ENCODE measurements at places on chromosomes 1 and 21. TPM values are rescaled to one million over a fixed set of nuclear protein-coding genes. Genes with fewer than 3 reads are reported as not detected.

Gene CDKN2C
- polyA plus RNA-seq: 20.4 TPM

Gene S100A10
- 262 TPM for polyA plus RNA-seq

Gene PLEKHG5
- 25.9 TPM for polyA plus RNA-seq

Gene GJB5
- polyA plus RNA-seq: not detected

Gene MFSD2A
- polyA plus RNA-seq: 34.8 TPM

Gene IGSF3
- polyA plus RNA-seq: 44.1 TPM

Gene CD1B
- polyA plus RNA-seq: not detected
